ENCODE measurements at places on chromosomes 5 and 9. TPM values are rescaled to one million over a fixed set of nuclear protein-coding genes. Genes with fewer than 3 reads are reported as not detected.

GRCh38 chr9:69768716-69769115 is 8.9 kb upstream of the PTAR1 start:
- no peak for DNase-seq

DNA sequence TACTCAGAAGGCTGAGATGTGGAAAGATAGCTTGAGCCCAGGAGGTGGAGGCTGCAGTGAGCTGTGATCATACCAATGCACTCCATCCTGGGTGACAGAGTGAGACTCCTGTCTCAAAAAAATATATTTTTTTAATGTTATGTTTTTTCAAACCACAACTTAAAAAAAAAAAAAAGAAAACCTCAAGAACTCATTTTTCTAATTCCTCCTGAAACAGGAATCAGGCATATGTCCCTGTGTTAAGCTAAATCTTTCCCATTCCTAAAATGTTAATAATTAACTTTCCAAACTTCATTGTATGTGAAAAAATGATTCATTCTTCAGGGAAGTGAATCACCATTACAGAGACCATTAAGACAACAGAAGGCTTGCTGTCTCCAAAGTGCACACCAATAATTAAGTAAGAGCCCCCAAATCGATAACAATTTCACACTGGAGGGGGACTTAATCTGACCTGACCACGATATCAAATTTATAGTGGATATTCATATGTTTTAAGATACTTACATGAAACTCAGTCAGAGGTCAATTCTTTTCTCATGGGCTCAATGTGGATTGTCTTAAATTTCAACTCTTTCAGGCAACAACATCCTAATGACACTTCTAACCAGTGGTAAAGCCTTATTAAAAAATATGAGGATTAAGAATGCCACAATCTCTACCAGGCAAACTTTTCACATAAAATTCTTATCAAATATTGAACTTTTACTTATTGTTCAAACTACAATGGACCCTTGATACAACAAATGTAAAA is 5.2 kb downstream of the CEMIP2 start:
- no peak for DNase-seq

- no peak for DNase-seq
Observed at GRCh38 chr5:68830377-68830898, 263.4 kb upstream of the SLC30A5 start.

DNA sequence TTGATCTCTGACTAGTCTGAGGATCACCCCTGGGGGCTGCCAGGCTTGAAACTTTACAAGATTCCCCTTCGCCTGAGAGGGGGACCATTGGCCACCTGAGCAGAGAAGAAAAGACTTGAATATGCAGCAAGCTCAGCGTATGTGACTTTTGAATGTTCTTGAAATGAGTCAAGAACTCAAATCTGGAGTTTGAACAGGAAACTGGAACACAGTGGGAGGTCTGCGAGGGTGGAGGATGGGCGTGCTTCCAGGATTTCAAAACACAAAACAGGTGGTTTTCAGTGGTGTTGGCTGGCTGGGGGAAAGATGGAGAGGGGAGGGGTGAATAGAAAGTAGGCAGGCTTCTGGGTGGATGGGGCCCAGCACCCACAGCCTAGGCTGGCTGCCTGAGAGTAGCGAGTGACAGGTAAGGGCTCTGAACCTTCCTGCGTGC is 40.6 kb downstream of the TMEM174 start:
- DNase-seq = no peak

DNA sequence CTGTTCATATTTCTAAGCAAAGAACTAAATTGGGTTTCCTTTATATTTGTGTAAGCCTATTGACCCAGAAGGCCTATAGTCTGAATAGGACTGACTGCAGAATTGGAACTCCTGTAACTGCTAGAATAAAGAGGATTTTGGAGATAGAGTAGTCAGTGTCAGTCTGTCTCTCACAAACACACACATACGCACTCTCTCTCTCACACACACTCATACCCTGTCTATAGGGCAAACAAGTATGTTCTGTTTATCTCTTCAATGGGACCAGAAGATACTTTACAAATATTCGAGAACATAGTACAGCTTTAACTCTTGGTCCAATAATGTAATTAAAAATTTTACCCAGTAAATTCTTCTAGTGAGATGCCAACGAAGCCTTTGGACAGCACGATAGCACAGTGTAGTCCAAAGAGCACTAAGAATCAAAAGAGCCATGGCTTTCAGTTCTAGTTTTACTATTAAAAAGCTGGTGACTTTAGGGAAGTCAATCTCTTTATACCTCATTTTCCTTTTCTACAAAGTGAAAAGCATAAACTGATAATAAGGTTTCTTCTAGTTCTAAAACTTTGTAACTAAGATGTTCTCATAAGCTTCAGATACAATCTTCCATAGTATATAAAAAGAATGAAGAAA is 19.3 kb downstream of the ABHD17B start:
- no peak for DNase-seq

- no peak for DNase-seq
Observed at GRCh38 chr9:5999443-6000101, 15.9 kb downstream of the RANBP6 start.

DNA sequence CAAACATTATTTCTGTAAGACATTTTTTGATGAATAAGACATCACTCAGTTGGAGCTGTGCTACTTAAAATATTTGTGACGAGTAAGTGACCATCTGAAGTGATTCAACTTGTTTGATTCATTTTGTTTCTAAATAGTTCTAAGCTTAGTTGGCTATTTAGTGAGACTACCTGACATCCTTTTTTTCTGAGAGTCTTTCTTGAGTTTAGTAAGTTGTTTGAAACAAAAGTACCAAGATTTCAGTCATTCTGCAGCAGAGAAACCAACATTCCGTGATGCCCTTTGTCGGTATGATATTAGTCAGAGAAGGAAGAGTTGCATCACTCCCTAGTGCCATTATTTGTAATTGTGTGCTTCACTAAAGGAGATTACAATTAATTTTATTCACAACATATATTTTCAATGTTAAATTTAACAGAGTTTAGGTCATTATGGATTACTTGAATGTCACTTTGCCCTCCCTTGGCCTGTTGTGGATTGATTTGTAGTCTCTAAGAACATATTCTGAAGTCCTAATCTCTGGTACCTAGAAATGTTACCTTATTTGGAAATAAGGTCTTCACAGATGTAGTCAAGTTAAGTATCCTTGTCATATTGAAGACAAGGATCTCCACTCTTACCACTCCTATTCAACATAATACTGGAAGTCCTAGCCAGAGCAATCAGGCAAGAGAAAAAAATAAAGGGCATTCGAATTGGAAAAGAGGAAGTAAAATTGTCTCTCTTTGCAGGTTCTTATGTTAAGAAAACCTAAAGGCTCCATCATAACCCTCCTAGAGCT is 212.2 kb downstream of the PCSK1 start:
- no peak for DNase-seq

- no peak for DNase-seq
Observed at GRCh38 chr5:113901718-113902117, 388.2 kb downstream of the YTHDC2 start.

DNA sequence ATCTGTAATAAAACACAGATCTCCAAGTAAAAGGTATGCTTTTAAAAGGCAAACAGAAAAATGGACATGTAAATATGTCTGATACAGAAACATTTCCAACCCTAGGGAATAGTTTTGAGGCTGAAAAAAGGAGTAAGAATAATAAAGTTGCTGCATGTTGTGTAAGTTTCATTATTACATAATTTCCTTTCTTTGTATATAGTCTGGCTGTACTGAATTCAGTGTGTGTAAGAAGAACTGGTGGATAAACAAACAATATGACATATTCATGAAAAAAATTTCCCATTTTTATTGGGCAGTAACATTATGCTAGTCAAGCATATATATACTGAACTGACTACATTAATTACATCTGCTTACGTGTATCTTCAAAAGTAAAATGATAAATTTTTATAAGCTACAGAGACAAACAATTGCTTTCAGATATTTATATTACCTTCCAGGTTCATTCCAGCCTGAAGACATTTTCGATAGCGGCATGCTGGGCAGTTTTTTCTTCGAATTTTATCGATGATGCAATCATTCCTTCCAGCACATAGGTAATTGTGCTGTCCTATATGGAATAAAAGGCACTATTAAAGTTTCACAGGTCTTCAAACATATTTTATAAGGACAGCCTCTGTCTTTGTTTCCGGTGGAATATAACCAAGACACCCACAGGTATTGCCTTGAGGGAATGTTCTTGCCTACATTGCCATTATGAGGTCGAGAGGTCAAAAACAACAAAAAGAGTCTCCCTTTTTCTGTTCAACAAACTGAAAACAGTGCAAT is 93.6 kb downstream of the NR3C1 start:
- DNase-seq = no peak

DNA sequence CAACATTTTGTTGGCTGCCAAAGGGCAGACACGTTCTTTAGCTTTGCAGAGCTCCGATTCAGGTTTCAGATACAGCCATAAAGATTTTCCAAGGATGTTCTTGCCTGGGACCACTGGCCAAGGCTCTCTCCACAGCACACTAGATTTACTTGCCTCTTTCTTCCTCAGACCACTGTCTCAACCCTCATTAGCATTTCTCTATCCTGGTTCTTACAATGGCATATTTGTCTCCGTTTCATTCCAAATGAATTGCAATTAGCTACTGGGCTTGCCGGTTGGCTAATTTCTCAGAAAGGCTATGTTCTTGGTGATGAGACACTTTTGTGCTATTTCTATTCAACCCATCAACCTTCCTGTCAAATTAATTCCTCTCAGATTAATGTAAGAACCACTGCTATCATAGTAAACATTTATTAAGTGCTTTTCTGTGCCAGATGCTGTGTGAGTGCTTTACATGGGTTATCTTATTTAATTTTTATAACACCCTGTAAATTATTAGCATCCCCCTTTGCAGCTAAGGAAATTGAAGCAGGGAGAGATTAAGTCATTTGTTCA is 118.4 kb upstream of the NR3C1 start:
- DNase-seq = no peak

GRCh38 chr9:4422495-4422894 is 67.8 kb upstream of the SLC1A1 start:
- DNase-seq = no peak

ADCY2 gene
- not detected for total RNA-seq

DNA sequence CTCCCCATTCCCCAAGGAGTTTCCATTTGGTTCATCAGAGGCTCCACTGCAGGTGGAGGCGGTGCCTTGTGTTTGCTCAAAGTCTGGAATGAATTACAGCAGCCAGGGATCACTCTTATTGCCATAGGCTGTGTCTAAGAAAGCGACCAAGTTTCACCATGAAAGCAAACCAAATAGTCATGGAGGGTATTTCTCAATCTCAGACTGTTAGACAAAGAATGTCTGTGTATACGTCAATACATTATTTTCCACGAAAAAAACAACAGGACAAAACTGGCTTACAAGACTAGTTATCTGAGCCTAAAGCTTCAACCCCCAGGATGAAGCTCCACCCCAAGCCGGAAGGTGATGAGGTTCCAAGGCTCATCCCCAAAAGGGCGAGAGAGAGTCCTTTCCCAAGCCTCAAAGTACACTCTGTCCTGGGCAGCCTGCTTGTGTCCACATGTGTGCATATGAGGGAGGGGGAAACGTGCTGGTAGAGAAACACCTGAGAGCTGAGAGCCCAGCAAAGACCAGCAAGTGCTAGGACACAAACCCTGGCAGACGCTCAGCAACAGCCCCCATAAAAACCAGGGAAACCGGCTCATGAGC is 4.3 kb downstream of the B4GALT1 start:
- DNase-seq = no peak

- no peak for DNase-seq
Observed at GRCh38 chr5:141777130-141777529, 95.1 kb upstream of the ARAP3 start.

- DNase-seq = no peak
Observed at GRCh38 chr5:172848419-172848818, 14.4 kb downstream of the ERGIC1 start.

DNA sequence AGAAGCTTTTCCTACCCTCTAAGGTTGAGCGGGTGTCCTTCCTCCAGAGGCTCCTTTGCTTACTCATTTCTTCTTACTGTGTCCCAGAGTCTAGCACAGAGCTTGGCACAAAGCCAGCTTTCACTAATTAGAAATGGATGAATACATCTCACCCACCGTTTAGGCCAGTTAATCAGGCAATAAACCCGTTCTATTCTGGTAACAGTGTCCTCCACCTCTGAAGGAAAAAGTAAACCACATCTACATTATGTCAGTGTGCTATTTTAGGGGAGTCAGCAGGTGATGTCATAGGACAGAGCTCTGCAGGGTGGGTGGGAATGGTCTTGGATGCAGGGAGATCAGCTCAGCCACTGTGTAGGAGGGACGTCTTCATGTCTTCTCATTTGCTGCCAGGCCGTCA is 109.2 kb downstream of the OSTF1 start:
- no peak for DNase-seq

ADAMTS16 gene
- not detected for total RNA-seq

BBLN gene
- 103 TPM for total RNA-seq

- DNase-seq = no peak
Observed at GRCh38 chr9:91221332-91221731, 140.4 kb downstream of the AUH start.

PITX1 gene
- 0.39 TPM for total RNA-seq

GRCh38 chr5:17001428-17001827 is 65.3 kb upstream of the MYO10 start:
- no peak for DNase-seq

SHISAL2B gene
- total RNA-seq = not detected

DNA sequence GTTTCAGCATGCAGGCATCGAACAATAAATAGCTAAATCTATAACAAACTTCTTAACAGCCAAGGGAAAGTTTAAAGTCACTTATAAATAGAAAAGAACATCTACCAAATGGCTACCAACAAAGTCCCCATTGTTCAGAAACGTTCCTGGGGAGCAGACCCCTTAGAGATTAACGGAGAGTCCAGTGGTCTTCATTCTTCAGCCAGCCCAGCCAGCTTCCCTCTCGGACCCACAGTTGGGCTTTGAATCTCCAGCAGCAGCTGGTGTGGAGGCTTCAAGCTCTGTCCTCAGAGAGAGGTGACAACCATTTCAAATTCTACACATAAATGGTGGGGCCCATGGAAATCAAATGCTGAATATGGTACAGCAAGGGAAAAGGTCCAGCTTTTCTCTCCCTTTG is 11.2 kb downstream of the ENC1 start:
- DNase-seq = no peak

MARCOL gene
- not detected for total RNA-seq

DNA sequence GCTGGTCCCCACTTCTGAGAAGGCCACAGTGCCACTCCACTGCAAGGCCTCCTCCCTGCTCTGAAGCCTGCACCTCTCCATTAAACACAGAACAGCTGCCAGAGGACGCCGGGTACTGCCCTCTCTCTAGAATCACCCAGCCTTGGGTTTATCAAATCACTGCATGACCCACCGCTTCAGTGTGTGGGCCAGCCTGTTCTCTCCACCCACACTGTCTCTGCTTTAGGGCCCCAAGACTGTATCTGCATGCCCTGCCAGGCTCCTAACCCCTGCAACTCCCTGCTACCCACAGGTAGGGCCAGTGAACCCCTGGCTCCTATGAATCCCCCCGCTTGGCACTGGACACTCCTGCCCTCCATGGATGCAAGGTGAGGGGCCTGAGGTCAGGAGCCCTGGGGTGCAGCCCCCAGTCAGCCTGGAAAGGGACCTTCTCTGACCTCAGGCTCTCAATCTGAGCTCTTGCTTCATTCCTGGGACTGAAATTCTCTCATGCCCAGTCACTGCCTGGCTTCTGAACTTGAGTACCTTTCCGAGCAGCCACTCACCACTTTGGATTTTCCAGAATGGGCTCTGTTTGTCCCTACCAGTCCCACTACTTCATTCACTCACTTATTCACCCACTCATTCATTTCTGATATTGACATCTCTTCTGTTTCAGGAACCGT is 206.3 kb downstream of the GABBR2 start:
- no peak for DNase-seq

- DNase-seq = no peak
Observed at GRCh38 chr5:107235167-107235566, 435.6 kb downstream of the EFNA5 start.

EEIG1 gene
- 53.3 TPM for total RNA-seq

- no peak for DNase-seq
Observed at GRCh38 chr5:77329664-77330430, 119.4 kb downstream of the PDE8B start.

Data from activated T-helper 2 cell treated with anti-CD3 and anti-CD28 coated beads, Interferon-gamma antibody, Interleukin-2, Interleukin-4, amounts not matched to agents 10 μg/mL and 5 μg/mL and 100 μg/mL, durations not matched to agents 14 hours and 24 hours and 36 hours (primary cell).